NCI-H1930 (cell line): ENCODE measurements at places on chromosomes 4 and X.
A peak's percentile ranks its signal among the peaks of the same experiment; 100 is the strongest.

- peak; percentile 65 for DNase-seq
Measured at GRCh38 chr4:10521424-10521823, 64.2 kb upstream of the ZNF518B start.

- peak; percentile 3 for DNase-seq
Measured at GRCh38 chr4:71732706-71733105, 51.2 kb downstream of the GC start.

DNA sequence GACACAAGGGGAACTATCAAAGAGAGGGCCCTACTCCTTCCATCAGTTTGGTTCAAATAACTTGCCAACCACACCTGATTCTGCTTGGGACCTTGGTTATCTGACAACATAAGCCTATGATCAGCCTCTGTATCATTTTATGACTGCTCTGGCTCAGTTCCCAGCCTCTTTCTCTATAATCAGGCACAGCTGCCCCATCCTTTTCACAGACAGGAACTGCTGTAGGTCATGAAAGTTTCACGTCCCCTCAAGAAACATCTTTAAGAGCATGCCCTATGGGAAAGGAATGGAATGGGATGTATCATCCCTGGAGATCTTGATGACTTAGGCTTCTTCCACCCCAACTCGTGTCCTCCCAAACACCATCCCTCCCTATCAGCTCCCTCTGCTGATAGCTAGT is 243.4 kb downstream of the AR start:
- DNase-seq, result no peak

DNA sequence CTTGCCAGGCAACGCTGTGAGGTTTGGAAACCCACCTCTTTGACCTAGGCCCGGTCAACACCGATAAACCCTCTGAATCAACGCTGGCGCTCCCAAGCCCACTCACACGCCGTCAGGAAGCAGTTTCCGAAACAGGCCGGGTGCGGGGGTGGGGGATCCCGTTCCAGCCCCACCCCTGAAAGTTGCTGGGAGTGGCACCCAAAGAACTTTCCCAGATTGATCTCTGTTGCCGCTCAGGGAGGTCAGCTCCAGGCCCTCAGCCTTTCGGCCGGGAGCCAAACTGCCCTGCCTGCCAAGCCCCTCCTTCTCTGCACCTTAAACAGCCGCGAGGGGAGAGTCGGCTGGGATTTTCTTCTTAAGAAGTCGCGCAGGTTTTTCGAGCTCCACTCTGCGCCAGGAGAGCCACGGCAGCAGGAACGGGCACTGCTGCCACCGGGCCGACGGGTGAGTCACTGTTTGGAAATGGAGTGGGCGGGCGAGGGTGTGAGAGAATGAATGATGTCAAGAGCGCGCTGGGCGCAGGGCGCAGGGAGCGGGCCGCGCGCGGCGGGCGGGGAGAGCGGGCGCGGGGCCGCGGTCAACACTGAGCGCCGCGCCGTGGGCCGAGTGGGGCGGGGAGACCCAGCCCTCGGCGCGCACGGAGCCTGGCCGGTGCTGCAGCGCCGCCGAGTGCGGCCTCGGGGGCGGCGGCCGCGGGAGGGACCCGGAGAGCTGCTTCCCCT is at the start of gene SGMS2:
Gene SGMS2, plus strand, starts transcription at position 583 of the 722 bp plus-strand sequence. CDS start 70,622 bp downstream, outside the sequence.
- DNase-seq, result peak; percentile 31

GRCh38 chr4:171561419-171561818 is 251.8 kb upstream of the GALNTL6 start:
- no peak for DNase-seq

- DNase-seq, result no peak
Measured at GRCh38 chr4:67894659-67895058, 10.9 kb upstream of the TMPRSS11D start.

DNA sequence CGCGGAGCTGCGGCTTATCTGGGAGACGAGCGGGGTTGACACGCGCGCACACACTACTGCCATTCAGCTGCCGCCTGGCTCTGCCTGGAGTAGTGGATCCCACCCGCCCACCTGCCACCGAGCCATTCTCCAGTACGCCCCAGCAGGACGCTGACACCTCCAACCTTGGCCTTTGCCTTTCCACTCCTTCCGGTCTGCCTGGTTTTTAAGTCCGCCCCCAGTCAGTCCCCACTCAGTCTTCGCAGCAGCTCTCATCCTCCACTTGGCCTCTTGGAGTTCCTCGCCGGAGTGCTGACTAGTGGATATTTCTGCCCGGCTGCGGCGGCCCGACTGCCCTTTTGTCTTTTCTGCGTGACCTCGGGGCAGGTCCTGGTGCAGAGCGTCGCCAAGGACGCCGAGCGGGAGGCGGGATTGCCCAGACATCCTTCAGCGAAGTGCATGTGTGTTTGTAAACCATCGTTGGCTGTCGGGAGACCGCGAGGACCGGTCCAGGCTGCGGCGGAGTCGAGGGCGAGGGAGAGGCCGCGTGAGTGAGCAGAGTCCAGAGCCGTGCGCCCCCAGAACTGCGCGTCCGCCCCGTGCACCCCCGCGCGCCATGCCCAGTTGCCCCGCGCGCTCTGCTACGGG is 1.1 kb downstream of the SLIT2 start:
- no peak for DNase-seq

DNA sequence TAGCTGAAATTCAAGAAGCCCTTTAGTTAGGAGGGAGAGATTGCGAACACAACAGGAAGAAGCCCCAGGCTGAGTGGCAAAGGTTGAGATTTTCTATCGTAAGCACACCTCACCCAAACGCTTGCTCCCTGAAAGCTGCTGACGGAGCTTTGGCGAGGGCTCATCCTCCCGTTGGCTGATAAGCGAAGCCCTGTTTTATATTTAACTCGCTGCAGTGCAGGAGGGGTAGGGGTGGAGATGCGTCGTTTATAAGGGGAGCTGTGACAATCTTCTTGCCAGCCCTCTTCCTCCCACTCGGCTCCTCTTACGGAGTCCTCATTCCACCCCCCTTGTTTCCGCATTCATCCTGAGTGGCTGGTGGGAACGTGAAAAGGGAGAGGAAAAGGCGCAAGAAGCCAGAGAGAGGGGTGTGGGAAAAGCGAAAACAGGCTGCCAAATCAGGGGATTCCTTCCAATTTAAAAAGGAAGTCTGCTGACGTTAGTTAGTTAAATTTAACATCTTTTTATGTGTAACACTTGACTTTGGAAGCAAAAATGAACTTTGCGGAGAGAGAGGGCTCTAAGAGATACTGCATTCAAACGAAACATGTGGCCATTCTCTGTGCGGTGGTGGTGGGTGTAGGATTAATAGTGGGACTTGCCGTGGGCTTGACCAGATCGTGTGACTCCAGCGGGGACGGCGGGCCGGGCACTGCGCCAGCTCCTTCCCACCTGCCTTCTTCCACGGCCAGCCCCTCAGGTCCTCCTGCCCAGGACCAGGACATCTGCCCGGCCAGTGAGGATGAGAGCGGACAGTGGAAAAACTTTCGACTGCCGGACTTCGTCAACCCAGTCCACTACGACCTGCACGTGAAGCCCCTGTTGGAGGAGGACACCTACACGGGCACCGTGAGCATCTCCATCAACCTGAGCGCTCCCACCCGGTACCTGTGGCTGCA is at the start of gene ENPEP:
Gene ENPEP, plus strand, starts transcription at position 275 of the 938 bp plus-strand sequence. Its CDS starts 260 bp downstream, at position 535.
- no peak for DNase-seq

GRCh38 chrX:928606-929005 is 283.8 kb downstream of the CRLF2 start:
- DNase-seq, result no peak

DNA sequence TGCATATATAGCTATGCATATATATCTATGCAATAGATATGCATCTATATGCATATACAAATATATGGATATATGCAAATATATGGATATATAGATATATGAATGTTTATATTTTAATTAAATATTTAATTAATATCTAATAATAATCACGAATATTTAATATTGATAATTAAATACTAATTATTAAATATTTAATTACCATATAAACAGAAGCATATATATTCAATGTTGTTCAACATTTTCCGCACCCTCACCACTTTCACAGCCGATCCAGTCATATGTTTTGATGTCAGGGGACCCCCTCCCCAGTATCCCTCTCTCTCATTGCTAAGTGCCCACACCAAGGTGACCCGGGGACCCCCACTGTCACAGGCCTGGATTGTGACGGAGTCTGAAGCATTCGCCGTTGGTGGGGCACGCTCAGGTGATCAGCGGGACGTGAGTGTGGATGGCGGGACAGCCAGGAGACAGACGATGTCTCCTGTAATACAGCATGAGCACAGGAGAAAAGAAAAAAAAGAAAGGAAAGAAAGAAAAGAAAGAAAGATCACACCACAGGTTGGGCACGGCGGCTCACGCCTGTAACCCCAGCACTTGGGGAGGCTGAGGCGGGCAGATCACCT is 199.7 kb downstream of the CRLF2 start:
- DNase-seq, result no peak
